A673 (cell line): ENCODE measurements at places on chromosomes 7 and 10. TPM values are rescaled to one million over a fixed set of nuclear protein-coding genes. Genes with fewer than 3 reads are reported as not detected.

- DNase-seq: no peak
These were observed 26.8 kb upstream of the ZNF746 start for GRCh38 chr7:149524394-149524793.

DNA sequence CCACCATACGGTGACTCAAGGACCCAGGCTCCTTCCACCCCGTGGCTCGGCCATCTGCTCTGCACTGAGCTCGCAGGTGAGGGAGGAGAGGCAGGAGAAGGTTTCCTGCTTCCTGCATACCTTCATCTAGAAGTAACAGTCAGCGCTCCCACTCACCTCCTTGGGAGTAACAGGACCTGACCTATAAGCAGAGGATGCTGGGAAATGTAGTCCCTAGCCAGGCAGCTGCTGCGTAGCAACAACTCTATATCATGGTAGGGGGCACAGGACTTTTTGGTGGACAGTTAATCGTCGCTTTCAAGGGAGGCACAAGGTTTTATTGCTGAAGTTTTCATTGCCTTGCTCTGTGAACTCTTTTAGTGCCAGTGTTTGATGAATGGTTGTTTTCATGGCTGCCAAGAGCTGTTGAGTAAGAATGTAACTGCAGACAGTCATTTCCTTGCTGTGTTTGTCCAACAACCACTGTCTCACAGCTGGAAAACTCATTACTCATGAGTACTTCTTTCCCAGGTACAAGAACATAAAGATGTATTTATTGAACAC is 10.2 kb upstream of the ZFYVE27 start:
- DNase-seq: no peak

GRCh38 chr7:156829669-156830336 is 63.2 kb downstream of the LMBR1 start:
- DNase-seq: no peak

- DNase-seq: no peak
These were observed 42.7 kb downstream of the SNX10 start for GRCh38 chr7:26334166-26334859.

GRCh38 chr10:13268841-13269240 is 31.0 kb downstream of the PHYH start:
- DNase-seq: no peak

GRCh38 chr10:43901302-43901701 is 252.6 kb upstream of the ZNF32 start:
- no peak for DNase-seq

- DNase-seq: no peak
These were observed 886.4 kb upstream of the LRRN3 start for GRCh38 chr7:110204527-110204926.

DNA sequence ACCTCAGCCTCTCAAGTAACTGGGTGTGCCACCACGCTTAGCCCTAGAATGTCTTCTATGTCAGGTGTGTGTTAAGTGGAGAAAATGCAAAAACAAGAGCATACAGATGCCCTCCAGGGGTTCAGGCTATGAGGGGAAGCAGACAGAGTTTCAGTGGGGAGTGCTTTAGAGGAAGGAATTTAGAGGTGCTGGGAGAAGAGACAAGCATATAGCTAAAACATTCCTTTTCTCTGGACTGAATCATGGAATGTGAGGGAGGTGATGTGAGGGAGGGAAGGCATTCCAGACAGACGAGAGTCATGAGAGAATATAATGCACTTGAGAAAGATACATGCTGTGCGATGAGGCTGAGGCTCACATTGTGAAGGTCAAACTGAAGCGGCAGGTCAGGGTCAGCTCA is 6.6 kb upstream of the ZNF786 start:
- no peak for DNase-seq

- no peak for DNase-seq
These were observed 316.7 kb downstream of the OTUD1 start for GRCh38 chr10:23755556-23755955.

DNA sequence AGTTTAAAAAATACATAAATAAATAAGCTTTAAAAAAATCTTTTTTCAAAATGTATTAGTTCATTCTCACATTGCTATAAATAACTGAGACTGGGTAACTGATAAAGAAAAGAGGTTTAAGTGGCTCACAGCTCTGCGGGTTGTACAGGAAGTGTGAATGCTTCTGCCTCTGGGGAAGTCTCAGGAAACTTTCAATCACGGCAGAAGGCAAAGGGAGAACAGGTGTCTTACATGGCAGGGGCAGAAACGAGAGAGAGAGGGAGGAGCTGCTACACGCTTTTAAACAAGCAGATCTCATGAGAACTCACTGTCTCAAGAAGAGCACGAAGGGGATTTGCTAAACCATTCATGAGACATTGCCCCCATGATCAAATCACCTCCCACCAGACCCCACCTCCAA is 114.6 kb downstream of the DNAJC1 start:
- peak; percentile 10 for DNase-seq

DNA sequence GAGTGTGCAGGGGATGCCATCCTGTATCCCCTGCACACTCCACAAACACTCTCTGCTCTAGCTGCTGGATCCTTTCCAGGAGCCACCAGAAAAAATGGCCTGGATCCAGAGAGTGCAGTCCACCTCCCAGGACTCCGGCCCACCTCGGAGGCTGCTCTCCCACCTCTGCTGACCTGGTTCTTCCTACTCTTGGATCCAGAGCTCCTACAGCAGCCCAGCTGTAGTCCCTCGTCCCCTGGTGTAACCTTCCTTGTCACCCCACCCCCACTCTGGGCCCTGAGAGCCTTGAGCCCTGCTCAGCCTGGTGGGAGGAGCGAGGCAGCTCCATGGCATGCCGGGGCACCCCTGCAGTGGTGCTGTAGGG is 54.4 kb downstream of the GOLGA7B start:
- DNase-seq: no peak

GRCh38 chr10:129784291-129784690 is 179.8 kb downstream of the EBF3 start:
- no peak for DNase-seq

- DNase-seq: no peak
These were observed 9.0 kb downstream of the JCAD start for GRCh38 chr10:30050411-30050810.

BMI1 gene
- 65.3 and 85.2 TPM in 2 replicates for total RNA-seq

ZSCAN21 gene
- 17.2 and 21.7 TPM in 2 replicates for total RNA-seq

ASB10 gene
- not detected in 2 replicates for total RNA-seq
